ENCODE measurements at places on chromosomes 6 and 20. TPM values are rescaled to one million over a fixed set of nuclear protein-coding genes. Genes with fewer than 3 reads are reported as not detected.

Gene RSPO3
- not detected for total RNA-seq

Gene C20orf96
- total RNA-seq, result 6.7 TPM

Gene OARD1
- total RNA-seq, result 30.7 TPM

Gene TUBB2A
- total RNA-seq, result 3.9 TPM

DNA sequence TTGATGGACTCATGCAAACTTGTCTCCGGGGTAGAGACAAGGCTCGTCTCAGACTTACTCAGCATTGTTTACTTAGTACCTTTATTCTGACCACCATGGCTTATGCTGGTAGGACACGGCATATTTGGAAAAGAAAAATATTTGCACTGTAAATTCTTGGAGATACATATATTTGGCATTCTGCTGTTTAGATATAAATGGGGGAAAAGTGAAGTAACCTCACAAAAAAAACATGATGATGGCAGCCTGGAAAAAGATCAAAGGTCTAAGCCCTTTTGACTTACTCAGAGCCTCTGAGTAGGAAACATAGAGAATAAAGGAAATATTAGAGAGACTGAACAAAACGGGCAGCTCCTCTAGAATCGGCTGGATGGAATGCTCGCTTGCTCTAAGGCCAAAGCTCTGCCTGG is 32.5 kb downstream of the PDE10A start:
- H3K27ac ChIP-seq, result no peak overlapping the region
- no peaks in the 10 kb centered on the region for H3K36me3 ChIP-seq
- no peak for DNase-seq
- H3K27me3 ChIP-seq, result peaks cover 7% of the 10 kb centered on the region
- no peak overlapping the region for H3K4me3 ChIP-seq
- peaks cover 2% of the 10 kb centered on the region for H3K4me1 ChIP-seq

DNA sequence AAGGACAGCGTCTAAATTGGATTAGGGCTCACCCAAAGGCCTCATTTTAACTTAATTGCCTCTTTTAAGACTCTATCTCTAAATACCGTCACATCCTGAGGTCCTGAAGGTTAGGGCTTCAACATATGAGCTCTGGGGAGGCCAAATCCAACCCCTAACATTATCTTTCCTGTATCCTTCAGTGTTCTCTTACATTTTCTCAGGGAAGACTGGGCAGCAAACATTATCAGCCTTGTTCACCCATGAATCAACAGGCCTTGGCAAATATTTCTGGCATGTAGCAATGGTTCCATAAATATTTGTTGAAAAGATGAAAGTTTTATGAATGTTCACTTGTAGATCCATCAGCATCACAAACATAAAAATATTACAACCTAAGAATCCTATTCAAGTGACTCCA is 24.6 kb upstream of the FOXF2 start:
- no peak for DNase-seq
- H3K27ac ChIP-seq, result no peak overlapping the region
- no peak overlapping the region for H3K4me3 ChIP-seq
- peaks cover 24% of the 10 kb centered on the region for H3K27me3 ChIP-seq
- H3K4me1 ChIP-seq, result no peaks in the 10 kb centered on the region

DNA sequence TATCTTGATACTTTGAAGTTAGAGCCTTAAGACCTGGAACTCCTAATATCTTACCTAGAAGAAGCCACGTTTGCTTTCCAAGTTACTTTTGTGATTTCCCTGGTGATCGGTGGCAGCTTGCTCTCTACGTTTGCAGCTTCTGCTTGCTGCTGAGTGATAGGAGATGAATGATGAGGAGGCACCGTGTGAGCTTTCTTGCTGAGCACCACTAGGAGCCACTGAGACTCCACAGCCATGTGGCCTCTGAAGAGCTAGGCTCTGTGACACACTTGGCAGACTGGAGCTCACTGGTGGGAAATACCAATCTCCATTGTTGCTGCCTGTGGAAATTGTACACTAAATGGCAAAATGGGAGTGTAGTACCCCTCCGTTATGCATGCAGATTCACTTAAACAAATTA is 161.8 kb downstream of the IBTK start:
- H3K36me3 ChIP-seq, result no peaks in the 10 kb centered on the region
- H3K4me3 ChIP-seq, result no peak overlapping the region
- H3K27ac ChIP-seq, result no peak overlapping the region
- no peak for DNase-seq
- H3K4me1 ChIP-seq, result no peaks in the 10 kb centered on the region
- peaks cover 2% of the 10 kb centered on the region for H3K27me3 ChIP-seq

- H3K27me3 ChIP-seq, result peaks cover 27% of the 10 kb centered on the region
- no peaks in the 10 kb centered on the region for H3K36me3 ChIP-seq
- H3K27ac ChIP-seq, result no peak overlapping the region
- H3K4me1 ChIP-seq, result no peaks in the 10 kb centered on the region
Measured at GRCh38 chr20:47020231-47020630, 125.6 kb downstream of the EYA2 start.

DNA sequence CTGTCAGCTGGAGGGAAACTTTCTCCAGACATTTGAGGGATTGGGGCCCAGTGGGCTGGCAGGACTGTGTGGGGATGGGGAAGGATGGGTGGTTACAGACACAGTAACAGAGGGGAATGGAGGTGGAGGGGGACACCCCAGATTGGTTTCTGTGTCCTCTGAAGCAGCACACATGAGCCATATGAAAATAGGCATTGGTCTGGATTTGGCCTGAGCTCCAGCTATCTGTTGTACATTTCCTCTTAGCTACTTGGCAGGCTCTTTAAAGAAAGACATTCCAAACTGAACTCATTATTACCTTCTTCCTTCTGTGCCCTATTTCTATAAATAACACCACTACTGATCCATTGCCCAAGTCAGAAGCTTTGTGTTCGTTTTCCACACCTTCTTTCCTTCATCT is 72.0 kb upstream of the PRL start:
- no peaks in the 10 kb centered on the region for H3K27me3 ChIP-seq
- H3K27ac ChIP-seq, result no peak overlapping the region
- DNase-seq, result no peak
- no peaks in the 10 kb centered on the region for H3K4me1 ChIP-seq
- H3K4me3 ChIP-seq, result no peak overlapping the region

DNA sequence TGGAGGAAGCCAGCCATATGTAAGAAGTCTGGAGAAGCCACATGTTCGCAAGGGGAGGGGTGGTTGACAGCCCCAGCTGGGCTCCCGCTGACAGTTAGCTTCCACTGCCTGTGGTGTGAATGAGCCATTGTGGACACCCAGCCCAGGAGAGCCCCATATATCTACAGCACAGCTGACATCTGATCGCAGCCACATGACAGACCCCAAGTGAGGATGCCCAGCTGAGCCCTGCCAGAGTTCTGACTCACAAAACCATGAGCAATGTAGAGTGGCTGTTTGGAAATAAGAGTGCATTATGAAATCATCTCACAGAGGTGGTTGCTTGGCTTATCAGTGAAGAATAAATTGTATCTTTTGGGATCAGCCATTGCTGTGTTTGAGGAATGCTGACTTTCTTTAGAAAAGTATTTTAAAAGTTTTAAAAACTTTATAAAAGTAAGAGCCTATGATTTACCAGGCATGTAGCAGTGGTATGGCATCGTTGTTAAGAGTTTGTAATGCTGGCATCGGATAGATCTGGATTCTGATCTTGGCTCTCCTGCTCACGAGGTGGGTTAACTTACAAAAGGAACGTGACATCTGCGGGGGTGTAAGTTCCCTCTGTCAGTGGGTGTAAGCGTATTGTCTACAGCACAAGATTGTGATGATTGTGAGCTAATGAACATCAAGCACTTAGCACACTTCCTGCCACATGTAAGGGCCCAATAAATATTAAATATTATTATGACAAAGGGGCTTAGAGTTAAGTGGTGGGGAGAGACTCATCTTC is 24.1 kb downstream of the CFAP61 start:
- H3K4me3 ChIP-seq, result no peak overlapping the region
- no peak for DNase-seq
- peaks cover 15% of the 10 kb centered on the region for H3K27me3 ChIP-seq

GRCh38 chr20:44616604-44616964 is 34.2 kb downstream of the PKIG start:
- peaks cover 27% of the 10 kb centered on the region for H3K4me1 ChIP-seq
- H3K27ac ChIP-seq, result no peak overlapping the region
- no peak for DNase-seq
- H3K4me3 ChIP-seq, result no peak overlapping the region
- H3K27me3 ChIP-seq, result no peaks in the 10 kb centered on the region
- peaks cover 50% of the 10 kb centered on the region for H3K36me3 ChIP-seq

- peak; percentile 87 for DNase-seq
- peaks cover 46% of the 10 kb centered on the region for H3K4me1 ChIP-seq
- peaks cover 20% of the 10 kb centered on the region for H3K36me3 ChIP-seq
Measured at GRCh38 chr6:53347921-53348370, 804 bp downstream of the ELOVL5 start.

- no peak overlapping the region for H3K4me3 ChIP-seq
- no peak overlapping the region for H3K27ac ChIP-seq
- H3K36me3 ChIP-seq, result peaks cover 21% of the 10 kb centered on the region
- DNase-seq, result no peak
Measured at GRCh38 chr20:36654506-36654905, 8.5 kb upstream of the SLA2 start.

- peaks cover 72% of the 10 kb centered on the region for H3K36me3 ChIP-seq
- DNase-seq, result no peak
- H3K27ac ChIP-seq, result no peak overlapping the region
- H3K4me1 ChIP-seq, result peaks cover 5% of the 10 kb centered on the region
Measured at GRCh38 chr6:161117308-161117707, 125.7 kb downstream of the MAP3K4 start.

- no peak for DNase-seq
- H3K36me3 ChIP-seq, result peaks cover 8% of the 10 kb centered on the region
- no peaks in the 10 kb centered on the region for H3K27me3 ChIP-seq
- H3K4me3 ChIP-seq, result no peak overlapping the region
Measured at GRCh38 chr20:37726321-37726720, 32.5 kb downstream of the CTNNBL1 start.

DNA sequence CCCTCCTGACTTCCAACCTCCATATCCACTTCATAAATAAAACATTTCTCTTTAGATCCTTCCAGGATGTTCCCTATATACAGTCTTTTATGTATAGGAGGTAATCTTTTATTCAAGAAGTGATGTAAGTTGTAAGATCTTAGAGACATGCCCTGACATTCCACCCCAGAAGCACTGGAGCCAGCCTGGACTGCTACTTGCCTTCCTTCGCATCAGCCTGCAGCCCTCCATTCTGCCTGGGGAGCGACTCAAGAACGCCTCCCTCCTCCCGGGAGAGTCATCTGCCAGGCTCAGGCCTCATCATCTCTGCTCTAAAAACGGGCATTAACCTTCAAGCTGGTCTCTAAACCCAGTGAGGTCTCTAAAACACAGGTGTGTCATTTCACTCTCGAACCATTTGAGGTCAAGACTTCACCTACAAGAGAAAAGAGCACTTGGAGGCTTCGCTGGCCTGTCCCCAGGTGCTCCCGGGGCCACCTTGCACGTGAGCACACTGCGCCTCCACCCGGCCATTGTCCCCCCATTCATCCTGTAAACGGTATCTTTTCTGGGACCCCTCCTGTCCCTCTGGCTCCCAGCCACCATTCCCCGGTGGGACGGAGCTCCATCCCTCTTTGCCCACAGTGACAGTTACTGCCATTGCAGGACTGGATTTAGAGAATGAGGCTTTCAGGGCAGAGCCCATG is 107.5 kb upstream of the PDE10A start:
- DNase-seq, result no peak
- no peak overlapping the region for H3K4me3 ChIP-seq
- H3K27me3 ChIP-seq, result peaks cover 6% of the 10 kb centered on the region
- no peaks in the 10 kb centered on the region for H3K36me3 ChIP-seq

GRCh38 chr6:19934996-19935591 is 97.9 kb downstream of the ID4 start:
- no peak overlapping the region for H3K27ac ChIP-seq
- DNase-seq, result no peak
- no peaks in the 10 kb centered on the region for H3K27me3 ChIP-seq
- H3K4me3 ChIP-seq, result no peak overlapping the region

DNA sequence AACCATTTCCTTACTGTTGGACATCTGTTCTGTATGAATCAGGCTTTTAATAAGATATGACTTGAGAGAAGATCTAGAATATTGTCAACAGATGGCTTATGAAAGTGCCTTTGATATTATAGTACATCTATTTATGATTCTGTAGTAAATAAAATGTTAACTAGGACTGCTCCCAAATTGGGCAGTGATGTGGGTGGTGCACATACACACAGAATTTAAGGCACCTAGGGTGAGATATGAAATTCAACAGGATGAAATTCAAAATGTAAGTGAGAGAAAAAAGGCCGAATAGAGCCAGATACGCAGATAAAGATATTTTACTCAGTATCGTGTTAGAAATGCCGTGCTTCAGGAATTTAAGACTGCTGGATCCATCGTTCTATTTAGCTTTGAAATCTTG is 26.3 kb downstream of the FAM50B start:
- no peak for DNase-seq
- no peak overlapping the region for H3K27ac ChIP-seq
- H3K4me3 ChIP-seq, result no peak overlapping the region
- H3K4me1 ChIP-seq, result no peaks in the 10 kb centered on the region
- H3K36me3 ChIP-seq, result no peaks in the 10 kb centered on the region

- H3K27me3 ChIP-seq, result no peaks in the 10 kb centered on the region
- no peak overlapping the region for H3K4me3 ChIP-seq
- no peaks in the 10 kb centered on the region for H3K4me1 ChIP-seq
Measured at GRCh38 chr6:48200869-48201390, 89.9 kb upstream of the PTCHD4 start.

- no peak overlapping the region for H3K27ac ChIP-seq
- no peak for DNase-seq
- H3K4me3 ChIP-seq, result no peak overlapping the region
- H3K36me3 ChIP-seq, result no peaks in the 10 kb centered on the region
- no peaks in the 10 kb centered on the region for H3K4me1 ChIP-seq
- H3K27me3 ChIP-seq, result no peaks in the 10 kb centered on the region
Measured at GRCh38 chr20:39289316-39289715, 327.2 kb downstream of the DHX35 start.

DNA sequence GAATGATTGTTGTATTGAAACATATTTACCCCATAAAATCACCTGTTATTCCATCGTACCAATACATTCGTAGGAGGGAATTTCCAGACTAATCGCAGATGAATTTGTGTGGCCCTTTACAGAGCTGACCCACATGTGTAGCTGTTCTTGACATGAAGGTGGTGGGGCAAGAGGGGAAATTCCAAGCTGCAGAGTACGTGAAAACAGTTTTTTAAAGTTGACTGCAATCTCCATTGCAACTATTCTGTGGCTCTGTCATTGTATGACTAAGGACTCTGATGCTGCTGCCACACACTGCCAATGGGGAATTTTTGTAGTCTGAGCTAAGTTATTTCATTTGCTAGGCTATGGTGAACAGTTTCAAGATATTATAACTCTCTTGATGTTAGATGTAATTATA is 46.4 kb upstream of the ADTRP start:
- DNase-seq, result peak; percentile 62
- peak overlapping the region; percentile 80 for H3K27ac ChIP-seq
- H3K4me1 ChIP-seq, result peaks cover 8% of the 10 kb centered on the region
- H3K27me3 ChIP-seq, result no peaks in the 10 kb centered on the region
- no peak overlapping the region for H3K4me3 ChIP-seq
